ENCODE measurements at places on chromosomes 11 and 22.

DNA sequence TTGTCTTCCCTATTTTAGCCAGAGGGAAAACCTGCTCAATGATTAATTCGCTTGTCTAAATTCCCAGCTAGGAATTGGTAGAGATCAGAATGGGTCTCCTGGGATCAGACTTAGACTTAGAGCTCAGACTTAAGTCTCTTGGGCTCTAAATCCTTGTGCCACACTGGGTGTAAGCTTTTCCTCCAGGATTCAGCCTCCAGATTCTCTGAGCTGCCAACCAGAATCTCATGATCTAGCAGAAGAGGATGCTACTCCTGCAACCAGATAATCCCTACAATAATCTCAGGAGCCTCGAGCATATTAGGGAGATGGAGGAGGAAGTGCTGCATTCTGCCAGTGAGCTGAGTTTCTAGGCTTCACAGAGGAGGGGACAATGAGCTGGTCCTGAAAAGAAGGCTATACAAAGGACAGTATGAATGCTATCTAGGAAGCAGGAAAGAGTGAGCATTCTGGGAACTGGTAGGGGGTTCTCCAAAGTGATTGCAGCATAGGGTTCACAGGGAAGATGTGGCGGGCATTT lies 211.6 kb upstream of the SESN3 start:
- no peak for DNase-seq

DNA sequence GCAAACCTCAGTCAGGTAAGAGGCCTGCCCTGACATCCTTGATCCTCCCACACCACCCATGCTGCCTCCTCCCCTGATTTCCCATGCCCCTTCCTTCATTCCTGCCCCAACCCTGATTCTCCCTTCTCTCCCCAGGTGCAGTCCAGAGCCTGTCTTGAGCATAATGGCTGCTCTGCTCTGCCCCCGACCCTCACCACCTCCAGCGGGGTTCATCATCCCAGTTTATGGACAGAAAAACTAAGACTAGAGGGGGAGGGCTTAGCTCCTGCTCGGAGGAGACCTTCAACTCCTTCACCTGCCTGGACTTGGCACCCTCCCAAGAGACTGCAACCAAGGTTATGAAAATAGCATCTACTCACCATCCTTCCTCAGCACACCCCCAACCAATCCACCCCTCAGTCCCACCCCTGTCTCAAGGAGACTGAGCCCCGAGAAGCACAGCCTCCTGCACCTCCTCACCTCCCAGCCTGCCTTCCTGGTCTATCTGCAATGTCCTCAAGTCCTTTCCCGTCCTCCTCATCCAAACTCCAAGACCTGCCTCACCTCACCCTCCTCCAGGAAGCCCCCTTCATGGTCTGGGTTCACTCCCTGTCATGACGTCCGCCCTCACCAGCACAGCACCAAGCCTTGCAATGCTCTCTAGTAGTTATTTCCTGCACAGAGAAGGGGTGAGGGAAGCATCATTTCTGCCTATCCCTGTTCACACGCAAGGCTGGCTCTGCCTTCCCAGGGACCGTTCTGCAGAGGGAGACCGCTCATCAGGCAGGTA lies 103.1 kb downstream of the PDE2A start:
- DNase-seq = no peak

- DNase-seq = no peak
Measured at GRCh38 chr22:44956840-44957767, 52.7 kb downstream of the PHF21B start.

- no peak for DNase-seq
Measured at GRCh38 chr11:47524291-47524874, 28.5 kb downstream of the CELF1 start.

- peak; percentile 45 for DNase-seq
Measured at GRCh38 chr11:128610721-128611617, 23.6 kb upstream of the ETS1 start.

GRCh38 chr11:120129570-120129969 lies 8.3 kb downstream of the TRIM29 start:
- no peak for DNase-seq

GRCh38 chr11:34214961-34215805 lies 109.8 kb downstream of the NAT10 start:
- DNase-seq = no peak

GRCh38 chr22:21054714-21055563 lies 9.2 kb downstream of the LRRC74B start:
- no peak for DNase-seq

- no peak for DNase-seq
Measured at GRCh38 chr11:10979529-10979928, 121.7 kb upstream of the ZBED5 start.
